Stimulated activated CD4-positive, alpha-beta T cell treated with anti-CD3 and anti-CD28 coated beads, Interleukin-2, amount 100 ng/mL, for 48 hours (primary cell): ENCODE measurements at places on chromosomes 6 and 20.
A peak's percentile ranks its signal among the peaks of the same experiment; 100 is the strongest.

DNA sequence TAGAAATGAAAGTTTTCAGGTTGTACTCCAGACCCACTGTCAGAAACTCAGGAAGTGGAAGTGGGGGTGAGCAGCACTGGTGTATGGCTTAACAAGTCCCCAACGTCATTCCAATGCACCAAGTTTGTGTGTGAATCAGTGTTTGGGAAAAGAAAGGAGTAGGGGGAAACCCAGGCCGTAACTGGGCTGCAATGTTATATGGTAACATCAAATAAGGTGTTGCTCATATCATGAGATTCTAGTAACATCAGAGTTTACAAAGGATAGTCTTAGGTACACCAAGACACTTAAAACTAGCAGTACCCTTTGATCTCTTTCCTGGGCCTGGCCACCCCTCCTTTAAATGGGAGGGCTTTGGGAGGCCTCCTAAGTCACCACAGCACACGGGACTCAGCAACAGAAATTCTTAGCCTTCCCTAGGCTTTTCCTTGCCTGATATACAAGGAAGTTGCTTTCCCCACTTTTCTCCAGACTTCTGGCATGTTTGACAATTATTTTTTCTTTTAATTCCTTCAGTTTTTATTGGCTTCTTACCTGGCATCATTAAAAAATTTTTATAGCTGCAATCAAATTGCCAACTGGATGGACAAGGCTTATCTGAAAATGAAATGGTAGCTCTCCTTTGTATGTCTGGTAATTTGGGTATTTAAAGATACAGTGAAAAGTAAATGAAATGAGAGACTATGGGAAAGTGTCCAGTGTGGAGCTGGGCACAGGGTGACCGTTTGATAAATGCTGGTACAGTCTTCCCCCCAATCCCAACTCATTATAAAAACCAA, 15.1 kb downstream of the E2F3 start:
- no peak for DNase-seq

DNA sequence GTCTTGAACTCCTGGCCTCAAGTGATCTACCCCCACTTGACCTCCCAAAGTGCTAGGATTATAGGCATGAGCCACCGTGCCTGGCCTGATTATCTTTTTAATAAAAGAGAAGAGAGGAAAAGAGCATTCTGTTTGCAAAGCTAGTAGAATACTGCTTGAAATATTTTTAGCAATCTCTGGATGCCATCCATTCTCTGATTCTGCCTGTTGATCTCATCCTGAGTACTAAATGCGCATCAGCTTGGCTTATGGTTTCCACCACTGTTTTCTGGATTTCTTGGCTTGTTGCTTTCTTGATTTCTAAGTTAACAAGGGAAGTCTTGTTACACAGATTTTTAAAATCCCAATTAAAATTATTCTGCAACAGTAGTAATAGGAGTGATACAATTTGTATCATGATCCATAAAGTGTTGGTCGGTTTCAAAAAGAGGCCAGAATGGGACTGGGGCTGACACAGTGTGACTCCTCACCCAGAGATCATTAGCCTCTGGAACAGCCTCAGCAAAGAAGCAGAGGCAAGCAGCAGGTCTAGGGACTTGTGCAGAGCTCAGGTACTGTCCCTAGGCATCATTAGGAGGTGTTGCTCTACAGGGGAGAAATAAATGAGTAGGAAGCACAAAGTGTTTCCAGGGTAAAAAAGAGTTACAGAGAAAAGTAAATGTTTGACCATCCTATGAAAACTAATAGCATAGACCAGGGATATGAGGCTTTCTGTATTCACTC, 17.8 kb upstream of the SLC16A10 start:
- no peak for DNase-seq

DNA sequence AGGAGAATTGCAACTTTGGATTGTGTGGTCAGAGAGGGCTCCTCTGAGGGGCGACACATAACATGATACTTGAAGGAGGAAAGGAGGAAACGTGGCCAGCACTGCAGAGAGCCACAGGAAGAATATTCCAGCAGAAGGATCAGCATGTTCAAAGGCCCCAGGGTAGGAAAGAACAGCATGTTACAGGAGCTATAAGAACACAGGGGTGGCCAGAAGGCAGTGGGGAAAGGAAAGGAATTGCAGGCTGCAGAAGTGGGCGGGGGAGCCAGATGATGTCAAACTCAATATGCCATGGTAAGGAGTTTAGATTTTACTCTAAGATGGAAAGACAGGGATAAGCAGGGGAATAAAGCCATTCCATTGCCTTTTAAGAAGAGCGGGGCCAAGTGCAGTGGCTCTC, 30.7 kb downstream of the MGME1 start:
- DNase-seq: no peak

DNA sequence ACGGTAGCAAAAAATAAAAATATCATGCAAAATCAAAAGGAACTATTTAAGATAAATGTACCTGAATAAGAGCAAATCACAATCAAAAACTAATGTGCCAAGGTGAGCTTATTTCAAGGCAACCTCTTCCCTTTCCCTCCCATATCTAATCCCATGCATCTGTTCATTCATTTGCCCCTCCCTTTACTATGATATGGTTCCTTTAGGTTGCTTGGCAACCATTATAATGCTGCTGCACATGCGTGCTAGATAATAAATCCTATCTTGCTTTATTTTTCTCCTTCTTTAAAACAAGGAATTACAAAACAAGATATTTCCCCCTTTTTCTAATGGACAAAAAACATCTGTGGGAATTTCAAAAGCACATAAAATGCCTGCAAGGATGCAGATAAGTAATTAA, 318.2 kb upstream of the POU3F2 start:
- no peak for DNase-seq

DNA sequence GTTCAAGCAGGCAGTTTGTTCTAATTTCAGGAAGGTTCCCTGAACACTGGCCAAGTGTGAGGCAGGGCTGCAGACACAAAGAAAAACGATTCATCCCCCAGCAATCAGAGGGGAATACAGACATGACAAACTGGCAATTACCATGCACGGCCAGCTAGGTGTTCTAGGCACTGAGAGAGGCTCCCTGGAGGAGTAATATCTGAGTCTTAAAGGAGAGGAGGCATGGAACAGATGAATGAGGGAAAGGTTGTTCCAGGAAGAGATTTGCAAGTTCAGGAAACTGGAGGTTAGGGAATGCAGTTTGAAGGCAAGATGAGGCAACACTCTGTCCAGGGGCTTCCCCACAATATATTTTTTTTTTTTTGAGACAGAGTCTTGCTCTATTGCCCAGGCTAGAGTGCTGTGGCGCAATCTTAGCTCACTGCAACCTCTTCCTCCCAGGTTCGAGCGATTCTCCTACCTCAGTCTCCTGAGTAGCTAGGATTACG, 11.1 kb downstream of the RRAGD start:
- DNase-seq: no peak

GRCh38 chr20:35117196-35117595, 24.6 kb upstream of the TRPC4AP start:
- no peak for DNase-seq

GRCh38 chr6:79450984-79451383, 86.2 kb downstream of the LCA5 start:
- DNase-seq: no peak

GRCh38 chr6:98657764-98658163, 176.6 kb upstream of the POU3F2 start:
- no peak for DNase-seq

DNA sequence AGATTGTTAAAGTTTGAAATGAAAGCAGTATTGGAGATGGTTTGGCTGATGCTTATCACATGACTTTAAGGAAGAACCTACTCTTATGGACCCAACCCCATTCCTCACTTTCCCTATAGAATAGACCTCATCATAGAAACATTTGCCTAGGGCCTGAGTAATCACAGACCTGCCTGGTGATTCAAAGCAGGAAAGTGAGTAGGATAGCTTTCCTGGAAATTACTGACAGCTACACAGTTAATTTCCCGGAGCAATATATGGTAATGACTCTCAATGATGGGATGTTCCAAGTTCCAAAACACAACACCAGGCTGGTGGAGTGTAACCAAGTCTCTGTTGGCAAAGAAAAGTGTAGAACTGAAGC, 233.8 kb downstream of the SIM1 start:
- no peak for DNase-seq

- no peak for DNase-seq
Measured at GRCh38 chr20:52814371-52814770, 157.8 kb upstream of the TSHZ2 start.

GRCh38 chr6:108820006-108820405, 28.2 kb upstream of the ARMC2 start:
- DNase-seq: no peak

- DNase-seq: no peak
Measured at GRCh38 chr6:34148631-34149451, 3.0 kb upstream of the GRM4 start.

DNA sequence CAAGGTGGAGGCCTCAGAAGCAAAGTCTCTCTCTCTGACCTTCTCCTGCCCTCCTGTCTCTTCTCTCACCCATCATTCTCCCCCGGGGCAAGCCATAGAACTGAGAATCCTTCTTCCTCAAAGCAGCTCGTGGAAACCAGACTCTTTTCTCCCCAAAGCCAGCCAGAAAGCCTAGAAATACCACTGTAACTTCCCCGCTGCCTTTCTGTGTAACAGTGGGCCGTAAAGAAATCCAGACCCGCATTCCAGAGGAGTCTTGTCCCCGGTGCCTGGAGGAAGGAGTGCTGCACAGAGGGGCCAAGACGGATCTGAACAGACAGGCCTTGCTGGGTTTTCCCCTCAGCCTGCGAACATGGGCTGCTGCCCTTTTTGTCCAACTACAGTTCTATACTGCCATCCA, 977 bp upstream of the SLC22A2 start:
- DNase-seq: no peak

DNA sequence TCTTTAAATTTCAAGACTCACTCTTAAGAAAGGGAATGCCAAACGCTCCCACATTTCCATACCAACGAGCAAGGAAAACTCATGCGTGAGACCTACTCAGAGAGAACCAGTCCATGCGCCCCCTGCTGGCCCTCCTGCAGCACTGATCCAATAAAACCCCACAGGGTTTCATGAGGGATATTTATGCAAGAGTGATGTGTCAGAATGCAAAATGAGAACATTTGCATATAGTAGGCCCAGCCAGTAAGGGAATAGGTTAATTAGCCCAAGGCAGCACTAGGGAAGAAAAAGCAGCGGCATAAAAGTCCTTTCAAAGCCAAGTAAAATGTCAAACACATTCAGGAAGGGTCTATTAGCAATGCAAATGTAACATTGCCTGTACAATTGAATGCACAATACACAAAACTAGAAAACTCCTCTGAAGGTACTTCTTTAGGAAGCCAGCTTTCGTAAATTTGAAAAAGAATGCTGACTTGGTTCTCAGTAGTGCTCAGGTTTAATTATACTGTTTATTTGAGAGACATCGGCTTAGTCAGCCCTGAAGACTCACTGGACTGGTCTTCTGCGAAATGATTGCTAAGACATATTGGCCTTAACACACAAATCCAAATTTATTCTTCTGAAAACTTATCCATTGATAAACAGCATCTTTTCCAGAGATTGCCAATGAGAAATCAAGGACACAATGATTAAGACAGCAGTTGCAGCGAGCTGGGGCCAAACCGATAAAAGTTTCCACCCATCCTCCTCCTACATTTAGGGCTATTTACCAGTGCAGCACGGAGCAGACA, 93.2 kb downstream of the GMPR start:
- peak; percentile 54 for DNase-seq

DNA sequence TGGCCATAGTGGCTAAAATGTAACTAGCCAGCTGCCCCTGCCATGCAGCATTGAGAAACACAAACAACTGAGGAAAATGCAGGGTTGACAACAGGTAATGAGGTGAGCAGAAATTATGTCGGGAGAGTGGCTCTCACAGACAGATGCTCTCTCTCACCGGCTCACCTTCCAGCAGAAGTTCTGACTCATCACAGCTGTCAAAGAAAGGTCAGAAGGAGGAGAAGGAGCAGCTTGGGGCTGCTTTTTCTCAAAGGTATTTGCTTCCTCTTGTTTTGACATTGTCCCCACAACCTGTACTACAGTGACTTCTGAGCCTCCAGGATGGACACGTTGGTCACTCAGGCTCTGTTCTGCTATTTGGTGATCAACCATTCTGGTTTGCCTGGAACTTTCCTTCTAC, 190.5 kb upstream of the HEY2 start:
- DNase-seq: no peak

DNA sequence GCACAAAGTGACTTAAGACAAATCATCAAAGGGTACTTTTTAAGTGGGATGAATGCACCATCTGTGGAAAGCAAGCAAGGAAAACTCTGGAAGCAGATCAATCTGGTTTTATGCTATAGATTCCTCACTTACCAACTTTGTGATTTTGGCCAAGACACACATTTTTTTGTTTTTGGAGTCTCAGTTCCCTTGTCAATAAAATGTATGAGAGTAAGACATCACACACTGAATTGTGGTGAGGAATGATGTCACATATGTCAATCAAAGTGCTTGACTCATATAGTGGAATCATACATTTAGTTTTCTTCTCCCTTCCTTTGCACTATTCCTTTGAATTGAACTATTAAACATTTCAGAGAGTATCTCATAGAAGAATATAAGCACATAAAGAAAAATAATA, 620.5 kb upstream of the CITED2 start:
- DNase-seq: no peak

DNA sequence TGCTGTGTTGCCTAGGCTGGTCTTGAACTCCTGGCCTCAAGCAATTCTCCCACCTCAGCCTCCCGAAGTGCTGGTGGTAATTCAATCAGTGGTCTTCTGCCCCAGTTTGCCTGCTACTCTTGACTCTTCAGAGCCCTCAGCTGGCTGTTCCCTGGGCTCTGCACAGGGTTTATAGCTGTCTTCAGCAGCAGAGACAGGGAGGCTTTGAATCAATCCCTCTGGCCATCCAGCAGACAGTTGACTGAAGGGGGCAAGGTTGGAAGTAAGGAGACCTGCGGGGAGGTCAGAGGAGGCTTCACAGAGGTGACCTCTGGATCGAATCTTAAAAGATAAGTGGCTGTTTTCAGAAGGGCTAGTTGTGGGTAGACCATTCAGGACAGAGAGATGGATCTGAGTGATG, 26.0 kb upstream of the KIF3B start:
- DNase-seq: no peak

DNA sequence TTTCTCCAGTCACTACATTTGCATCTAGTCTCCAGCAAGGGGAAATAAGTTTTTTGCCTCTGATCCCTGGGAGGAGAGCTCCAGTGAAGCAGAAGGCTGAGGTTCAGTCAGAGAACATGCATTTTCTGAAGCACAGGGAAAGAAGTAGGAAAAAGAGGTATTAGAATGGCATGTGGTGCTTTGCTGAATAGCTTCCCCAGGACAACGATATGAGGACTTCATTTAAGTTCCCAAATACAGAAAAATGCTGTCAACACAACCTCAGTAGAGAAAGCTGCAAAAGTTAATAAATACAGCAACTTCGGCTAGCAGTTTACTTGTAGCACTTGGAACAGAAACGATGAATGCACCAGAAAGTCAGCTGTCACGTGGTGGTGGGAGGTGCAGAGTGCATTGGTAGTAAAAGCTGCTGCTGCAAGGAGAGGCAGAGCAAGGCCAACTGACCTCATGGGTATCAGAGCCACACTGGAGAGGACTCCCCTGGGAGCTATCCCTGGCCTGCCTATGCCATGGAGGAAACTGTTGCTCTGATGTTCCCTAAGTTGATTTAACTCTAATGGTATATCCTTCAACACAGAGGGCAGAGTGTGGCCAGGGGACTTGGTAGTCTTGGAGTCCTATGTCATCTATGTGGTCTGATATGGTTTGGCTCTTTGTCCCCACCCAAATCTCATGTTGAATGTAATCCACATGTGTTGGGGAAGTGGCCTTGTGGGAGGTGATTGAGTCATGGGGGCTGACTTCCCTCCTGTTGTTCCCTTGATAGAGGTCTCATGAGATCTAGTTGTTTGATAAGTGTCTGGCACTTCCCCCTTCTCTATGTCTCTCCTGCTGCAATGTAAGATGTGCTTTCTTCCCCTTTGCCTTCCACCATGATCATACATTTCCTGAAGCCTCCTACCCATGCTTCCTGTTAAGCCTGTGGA, 85.9 kb downstream of the ADTRP start:
- no peak for DNase-seq

- DNase-seq: no peak
Measured at GRCh38 chr6:24060982-24061754, 64.8 kb upstream of the NRSN1 start.
